H1 (cell line): ENCODE measurements at places on chromosomes 11 and 22. TPM values are rescaled to one million over a fixed set of nuclear protein-coding genes. Genes with fewer than 3 reads are reported as not detected.

RASSF10 gene
- 1.5 and 1.8 TPM in 2 replicates for total RNA-seq

CATSPER1 gene
- not detected in 2 replicates for total RNA-seq

DNA sequence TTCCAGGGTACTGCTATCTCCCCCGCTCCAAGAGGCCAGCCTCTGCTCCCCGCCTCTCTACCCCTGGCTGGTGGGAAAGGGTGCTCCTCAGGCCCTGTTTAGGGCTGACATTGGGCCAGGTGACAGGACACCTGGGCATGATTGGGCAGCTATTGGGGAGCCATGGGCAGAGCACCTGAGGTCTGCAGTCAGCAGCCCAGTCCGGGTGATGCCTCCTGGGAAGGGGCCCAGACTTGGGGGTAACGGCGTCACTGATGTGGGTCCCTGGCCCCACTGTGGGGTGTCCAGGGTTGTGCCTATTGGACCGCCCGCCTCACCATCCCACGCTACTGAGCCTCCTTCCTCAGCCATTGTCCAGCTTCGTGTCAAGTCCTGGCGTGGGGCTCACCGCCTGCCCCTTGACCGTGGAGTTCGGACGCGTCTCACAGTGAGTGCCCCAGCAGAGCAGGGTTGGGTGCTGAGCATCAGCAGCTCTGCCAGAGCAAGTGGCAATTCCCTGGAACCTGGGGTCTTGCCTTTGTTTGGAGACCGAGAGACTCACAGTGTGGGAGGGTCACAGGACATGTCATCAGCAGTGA, 2.8 kb upstream of the GATD1 start:
- no peak for DNase-seq
- no peaks in the 10 kb centered on the region for H3K27me3 ChIP-seq
- H3K4me3 ChIP-seq: no peak overlapping the region
- no peaks in the 10 kb centered on the region for H3K36me3 ChIP-seq
- H3K27ac ChIP-seq: no peak overlapping the region

DNA sequence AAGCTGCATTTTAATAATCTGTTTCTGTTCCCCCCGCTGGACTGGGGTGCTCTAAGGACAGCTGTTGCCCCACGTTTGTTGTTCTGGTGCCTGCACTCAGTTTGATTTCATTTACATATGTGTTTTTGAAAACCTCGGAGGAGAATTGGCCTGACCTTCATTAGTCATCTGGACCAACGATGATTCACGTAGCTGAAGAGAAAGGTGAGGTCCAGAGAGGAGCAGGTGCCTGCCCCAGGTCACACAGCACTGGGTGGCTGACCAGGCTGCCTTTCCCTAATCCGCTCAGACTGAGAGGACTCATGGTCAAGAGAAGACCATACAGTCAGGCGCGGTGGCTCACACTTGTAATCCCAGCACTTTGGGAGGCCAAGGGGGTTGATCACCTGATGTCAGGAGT, 3.8 kb downstream of the CSDC2 start:
- no peak overlapping the region for H3K27ac ChIP-seq
- H3K27me3 ChIP-seq: no peaks in the 10 kb centered on the region
- H3K4me3 ChIP-seq: no peak overlapping the region
- H3K4me1 ChIP-seq: peaks cover 28% of the 10 kb centered on the region
- no peaks in the 10 kb centered on the region for H3K36me3 ChIP-seq
- no peak for DNase-seq

GRCh38 chr11:44848203-44848962, 102.3 kb downstream of the TP53I11 start:
- H3K27ac ChIP-seq: no peak overlapping the region
- no peaks in the 10 kb centered on the region for H3K36me3 ChIP-seq
- peaks cover 16% of the 10 kb centered on the region for H3K4me1 ChIP-seq
- DNase-seq: no peak
- no peaks in the 10 kb centered on the region for H3K27me3 ChIP-seq

DNA sequence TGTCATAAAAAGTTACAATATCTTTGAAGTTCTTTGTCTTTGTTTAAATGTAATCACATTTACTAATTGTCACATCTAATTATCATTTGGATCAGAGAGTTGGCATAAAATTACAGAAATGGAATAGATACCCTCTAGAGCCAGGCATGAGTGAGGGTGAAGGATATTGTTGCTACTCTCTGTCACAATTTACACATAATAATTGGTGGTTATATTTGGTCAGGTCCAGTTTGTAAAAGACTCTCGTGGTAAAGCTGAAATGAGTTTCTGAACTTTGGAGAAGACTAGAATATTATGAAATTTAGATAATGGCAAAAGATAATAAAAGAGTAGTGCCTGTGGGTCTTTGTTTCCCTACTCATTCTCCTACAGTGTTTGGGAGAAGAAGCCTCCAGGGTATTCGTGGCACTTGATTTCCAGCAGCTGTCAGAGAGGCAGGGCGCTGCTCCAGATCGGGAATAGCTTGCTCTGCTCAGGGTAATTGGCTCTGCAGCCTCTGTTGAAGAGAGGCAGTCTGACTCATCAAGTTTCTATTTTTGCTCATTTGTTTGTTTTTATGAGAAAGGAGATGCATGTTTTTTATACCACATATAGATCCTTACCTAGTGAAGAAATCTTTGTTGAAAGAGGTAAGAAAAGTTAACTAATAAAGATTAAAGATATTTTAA, 349.9 kb downstream of the CNTN5 start:
- no peak overlapping the region for H3K4me3 ChIP-seq
- no peaks in the 10 kb centered on the region for H3K4me1 ChIP-seq
- H3K36me3 ChIP-seq: no peaks in the 10 kb centered on the region
- no peaks in the 10 kb centered on the region for H3K27me3 ChIP-seq
- no peak overlapping the region for H3K27ac ChIP-seq
